Left colon (tissue), 2 donors: ENCODE measurements at places on chromosomes 3 and 15. TPM values are rescaled to one million over a fixed set of nuclear protein-coding genes. Genes with fewer than 3 reads are reported as not detected.

DNA sequence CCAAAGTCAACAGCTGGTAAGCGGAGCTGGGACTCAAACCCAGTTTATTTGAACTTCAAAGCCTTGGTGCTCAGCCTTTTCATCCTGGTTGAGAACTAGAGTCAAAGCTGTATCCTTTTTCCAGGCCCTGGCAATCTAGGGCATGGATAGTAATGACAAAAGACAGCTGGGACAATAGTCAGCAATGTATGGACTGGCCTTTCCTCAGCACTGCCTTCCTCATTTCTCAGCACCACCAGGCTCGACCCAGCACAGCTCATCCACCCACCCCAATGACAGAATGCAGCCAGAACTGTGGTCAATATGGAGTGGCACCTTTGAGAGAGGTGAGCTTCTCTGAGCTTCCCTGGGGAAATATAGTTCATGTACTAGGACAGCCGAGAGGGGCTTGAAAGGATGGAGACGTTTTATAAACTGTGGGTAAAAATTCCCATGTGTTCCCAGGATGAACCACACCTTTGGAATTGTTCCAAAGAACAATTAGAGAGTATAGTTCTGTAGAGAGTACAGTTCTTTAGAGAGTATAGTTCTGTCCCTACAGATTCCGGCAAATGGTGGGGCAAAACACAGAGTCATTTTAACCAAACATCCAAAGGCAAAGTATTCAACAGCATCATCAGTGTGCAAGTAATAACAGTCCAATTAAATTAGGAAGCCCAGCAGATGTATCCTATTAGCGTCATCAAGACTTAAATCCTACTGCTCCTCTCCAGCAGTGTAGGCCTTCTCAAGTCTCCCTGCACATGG lies 30.2 kb upstream of the IREB2 start:
- DNase-seq = no peak

GRCh38 chr3:160379628-160380214 lies 19.3 kb downstream of the IFT80 start:
- no peak for DNase-seq

DNA sequence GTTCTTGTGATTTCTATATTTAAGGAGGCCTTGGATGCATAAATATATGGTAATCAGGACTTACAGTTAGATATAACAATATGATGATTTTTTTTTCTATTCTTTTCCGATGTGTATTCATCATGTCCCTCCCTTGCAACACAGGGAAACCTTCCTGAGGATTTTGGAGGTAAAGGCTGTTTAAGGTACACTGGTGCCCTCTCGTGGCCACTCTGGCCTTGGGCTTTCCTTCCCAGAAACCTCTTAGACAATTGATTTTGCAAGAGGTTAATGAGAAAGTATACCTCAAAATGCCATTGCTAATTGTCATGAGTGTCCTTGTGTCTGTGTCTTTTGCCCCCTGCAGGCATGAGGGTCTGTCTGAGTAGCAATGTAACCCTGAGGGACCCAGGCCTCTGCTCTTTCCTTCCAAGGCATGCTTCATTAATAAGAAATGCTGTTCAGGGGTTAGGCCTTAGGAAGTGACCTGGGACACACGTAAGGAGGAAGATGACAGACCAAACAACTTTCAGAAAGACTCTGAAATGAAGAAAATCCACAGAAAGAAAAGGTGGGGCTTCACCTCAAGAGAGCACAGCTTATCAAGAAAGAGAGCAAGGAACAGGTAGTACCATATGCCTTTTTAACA lies 70.3 kb upstream of the PPP2R3A start:
- peak; percentile 33 for DNase-seq

DNA sequence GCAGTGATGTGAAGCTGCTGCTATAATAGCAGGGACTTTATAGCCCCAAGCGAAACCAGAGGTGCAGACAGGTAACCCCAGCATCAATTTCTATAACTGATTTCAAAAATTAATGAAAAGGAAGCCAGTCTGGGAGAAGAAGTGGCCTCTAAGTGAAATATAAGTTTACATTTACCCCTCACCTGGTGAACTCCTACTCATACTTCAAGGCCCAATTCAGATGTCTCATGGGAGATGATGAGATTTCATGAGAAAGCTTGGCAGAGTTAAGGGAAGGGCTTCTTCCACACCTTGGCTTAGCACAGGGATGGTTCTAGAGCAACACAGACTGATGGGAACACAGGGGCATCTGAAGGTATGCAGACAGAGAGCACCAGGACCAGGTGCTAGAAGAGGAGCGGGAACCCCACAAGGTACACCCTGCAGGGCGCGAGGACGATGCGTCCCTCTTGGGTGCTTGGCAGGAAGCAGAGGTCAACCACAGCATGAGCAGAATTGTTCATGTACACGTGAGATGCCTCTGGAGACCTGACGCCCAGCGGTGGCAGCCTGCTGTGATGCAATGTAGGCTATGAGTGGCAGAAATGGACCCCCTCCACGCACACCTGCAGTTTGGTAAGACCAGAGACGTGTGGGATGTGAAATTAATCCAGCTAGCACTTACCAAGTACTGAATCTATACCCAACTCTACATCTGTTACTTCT lies 102.9 kb downstream of the SRGAP3 start:
- no peak for DNase-seq

Gene ZBED2
- not detected for total RNA-seq

GRCh38 chr15:34203936-34204335 lies 6.0 kb downstream of the KATNBL1 start:
- no peak for DNase-seq

GRCh38 chr3:169686874-169687273 lies 23.4 kb upstream of the MECOM start:
- no peak for DNase-seq

- DNase-seq = peak; percentile 49
Observed at GRCh38 chr15:85750319-85751290, 44.1 kb downstream of the KLHL25 start.

DNA sequence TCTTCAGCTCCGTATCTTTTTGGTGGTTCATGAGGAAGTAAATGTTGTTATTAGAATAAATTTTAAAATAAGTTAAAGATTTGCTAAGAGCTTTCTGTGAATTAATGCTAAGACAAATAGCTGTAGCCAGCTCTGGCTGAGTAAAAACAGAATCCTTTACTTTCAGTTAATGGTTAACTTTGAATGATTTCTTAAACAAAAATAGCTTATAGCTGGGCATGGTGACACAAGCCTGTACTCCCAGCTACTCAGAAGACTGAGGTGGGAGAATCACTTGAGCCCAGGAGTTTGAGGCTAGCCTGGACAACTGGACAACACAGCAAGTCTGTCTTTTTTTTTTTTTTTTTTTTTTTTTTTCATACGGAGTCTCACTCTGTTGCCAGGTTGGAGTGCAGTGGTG lies 25.0 kb downstream of the TCAIM start:
- no peak for DNase-seq

DNA sequence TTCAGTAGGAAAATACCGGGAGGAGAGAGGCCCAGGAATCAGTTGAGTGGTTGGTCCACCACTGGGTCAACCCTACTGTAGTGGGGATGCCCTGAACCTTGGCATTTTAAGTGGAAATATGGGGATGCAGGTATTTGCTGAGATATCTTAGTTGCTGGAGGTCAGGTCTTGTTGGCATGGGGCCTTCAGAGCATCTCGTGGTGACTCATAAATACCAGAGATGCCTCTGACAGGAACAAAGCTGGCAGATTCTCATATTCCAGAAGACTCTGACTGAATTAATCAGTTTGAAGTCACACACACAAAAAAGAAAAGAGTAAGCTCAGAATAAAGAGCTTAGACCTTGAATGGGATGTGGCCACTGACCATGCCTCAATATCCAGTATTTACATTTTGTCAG lies 91.6 kb downstream of the CACNA2D3 start:
- no peak for DNase-seq

GRCh38 chr3:121869736-121870135 lies 24.5 kb upstream of the SLC15A2 start:
- no peak for DNase-seq

DNA sequence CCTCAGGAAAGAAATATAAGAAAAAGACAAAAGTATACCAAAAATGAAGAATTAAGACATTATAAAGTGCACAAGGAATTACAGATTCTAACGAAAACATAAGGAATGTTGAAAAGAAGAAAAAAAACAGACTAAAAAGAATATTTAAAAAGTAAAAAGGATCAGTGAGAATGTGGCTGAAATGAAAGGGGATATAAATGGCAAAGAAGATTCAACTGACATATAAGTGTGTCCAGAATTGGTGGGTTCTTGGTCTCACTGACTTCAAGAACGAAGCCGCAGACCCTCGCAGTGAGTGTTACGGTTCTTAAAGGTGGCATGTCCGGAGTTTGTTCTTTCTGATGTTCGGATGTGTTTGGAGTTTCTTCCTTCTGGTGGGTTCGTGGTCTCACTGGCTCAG lies 44.8 kb downstream of the DCBLD2 start:
- DNase-seq = no peak

- DNase-seq = peak; percentile 6
Observed at GRCh38 chr3:187291512-187292132, at the start of gene MASP1. Gene MASP1, minus strand, starts transcription at chr3:187291737. Its CDS starts 105 bp downstream, at chr3:187291632.

DNA sequence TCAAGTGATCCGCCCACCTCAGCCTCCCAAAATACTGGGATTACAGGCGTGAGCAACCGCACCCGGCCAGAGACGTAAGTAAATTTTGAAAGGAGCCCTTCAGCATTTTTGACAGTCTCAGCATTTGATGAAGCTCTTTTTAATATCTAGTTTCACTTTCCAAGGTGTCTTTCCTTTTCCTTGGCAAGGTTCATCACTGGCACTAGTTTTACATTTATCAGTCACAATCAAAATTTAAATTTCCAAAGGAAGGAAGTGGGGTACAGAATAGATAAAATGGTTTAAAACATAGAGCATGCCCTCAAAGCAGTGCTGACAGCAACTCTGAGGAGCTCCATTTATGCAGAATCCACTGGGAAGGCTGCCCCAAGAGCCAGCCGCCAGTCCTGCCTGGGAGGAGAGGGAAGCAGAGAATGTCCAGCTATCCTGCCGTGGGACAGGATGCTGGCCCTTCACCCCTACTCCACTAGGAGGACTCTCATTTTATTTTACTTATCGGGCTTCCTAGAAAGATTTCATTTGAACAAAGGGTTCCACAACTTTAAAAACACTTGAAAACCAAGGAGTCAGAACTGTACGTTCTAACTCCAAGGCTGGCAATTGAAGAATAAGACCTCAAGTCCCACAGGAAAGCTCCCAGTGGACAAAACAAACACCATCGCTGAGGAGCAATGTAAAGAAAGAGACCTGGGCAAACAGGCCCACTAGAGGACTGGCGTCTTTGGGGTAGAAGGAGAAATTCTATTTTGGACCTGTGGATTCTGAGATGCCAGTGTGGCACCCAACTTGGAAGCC lies 9.9 kb downstream of the SFMBT1 start:
- DNase-seq = no peak

GRCh38 chr3:11634081-11634635 lies 9.6 kb downstream of the VGLL4 start:
- no peak for DNase-seq

Gene MOBP
- 1.3 TPM for total RNA-seq

DNA sequence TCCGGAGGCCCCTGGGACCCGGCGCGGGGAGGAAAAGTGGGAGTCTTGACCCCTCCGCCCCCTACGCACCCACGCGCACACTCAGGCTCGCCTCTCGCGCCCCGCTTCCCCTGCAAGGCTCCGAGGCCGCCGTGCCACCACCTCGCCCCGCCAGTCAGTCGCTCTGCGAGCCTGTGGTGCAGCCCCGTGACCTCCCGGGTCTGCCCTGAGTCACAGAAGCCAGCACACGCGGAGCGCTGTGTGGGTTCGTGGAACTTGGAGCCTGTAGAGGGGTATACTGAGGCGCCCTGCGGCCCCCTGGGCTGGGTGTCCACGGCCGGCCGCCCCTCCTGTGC lies 380 bp upstream of the ALS2CL start:
- DNase-seq = no peak

- peak; percentile 50 for DNase-seq
Observed at GRCh38 chr15:40054855-40055575, 16.0 kb upstream of the SRP14 start.

DNA sequence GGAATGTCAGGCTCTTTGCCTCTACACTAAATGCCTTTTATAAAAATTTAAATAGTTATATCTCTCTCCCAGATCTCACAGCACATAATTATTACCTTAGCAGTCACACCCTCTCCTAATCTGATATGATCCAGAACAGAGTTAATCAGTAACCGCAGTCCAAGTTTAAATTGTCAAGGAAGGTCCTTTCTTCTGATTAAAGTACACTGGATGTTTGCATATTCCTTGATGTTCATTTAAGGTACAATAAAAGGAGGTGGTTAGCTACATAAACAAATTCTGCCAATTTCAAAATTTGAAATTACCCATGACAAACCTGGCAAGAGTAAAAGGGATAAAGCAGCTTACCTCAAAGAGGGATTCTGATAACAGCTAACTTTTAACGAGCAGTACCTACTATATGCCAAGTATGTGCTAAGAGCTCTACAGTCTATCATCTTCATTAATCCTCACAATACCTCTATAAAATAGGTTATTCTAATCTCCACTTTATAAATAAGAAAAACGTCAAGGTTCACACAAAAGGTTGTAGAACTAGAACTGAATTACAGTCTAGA lies 4.3 kb downstream of the GOLIM4 start:
- DNase-seq = no peak
